ENCODE measurements at places on chromosomes 3 and 15.

GRCh38 chr3:16893618-16894200 is 9.0 kb downstream of the PLCL2 start:
- no peak for DNase-seq

DNA sequence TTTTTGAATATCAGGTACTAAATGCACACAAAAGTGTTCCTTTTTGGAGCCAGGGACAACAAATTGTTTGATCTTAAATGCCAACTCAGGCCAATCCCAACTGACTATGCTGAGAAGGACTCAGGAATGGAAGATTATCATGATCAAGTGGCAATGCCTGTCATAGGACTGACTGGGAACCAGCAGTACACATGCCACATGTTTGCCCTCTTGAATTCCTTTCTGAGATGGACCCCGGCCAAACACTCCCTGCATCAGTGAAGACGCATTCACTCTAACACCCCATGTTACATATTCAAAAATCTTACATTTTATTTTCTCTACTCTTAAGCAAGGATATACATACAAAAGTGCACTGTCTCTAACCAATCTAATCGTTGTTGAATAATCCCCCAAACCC is 36.1 kb downstream of the CLDN18 start:
- no peak for DNase-seq

- peak; percentile 68 for DNase-seq
Observed at GRCh38 chr15:62391641-62392262, 226.7 kb upstream of the C2CD4B start.

GRCh38 chr3:51983578-51984268 is 388 bp downstream of the ACY1 start:
- DNase-seq = no peak

GRCh38 chr3:144033240-144033589 is 61.6 kb downstream of the DIPK2A start:
- DNase-seq = no peak

GRCh38 chr15:50183112-50183794 is 1.3 kb downstream of the SLC27A2 start:
- no peak for DNase-seq

- peak; percentile 50 for DNase-seq
Observed at GRCh38 chr3:176395240-176395639, 802.0 kb downstream of the TBL1XR1 start.

DNA sequence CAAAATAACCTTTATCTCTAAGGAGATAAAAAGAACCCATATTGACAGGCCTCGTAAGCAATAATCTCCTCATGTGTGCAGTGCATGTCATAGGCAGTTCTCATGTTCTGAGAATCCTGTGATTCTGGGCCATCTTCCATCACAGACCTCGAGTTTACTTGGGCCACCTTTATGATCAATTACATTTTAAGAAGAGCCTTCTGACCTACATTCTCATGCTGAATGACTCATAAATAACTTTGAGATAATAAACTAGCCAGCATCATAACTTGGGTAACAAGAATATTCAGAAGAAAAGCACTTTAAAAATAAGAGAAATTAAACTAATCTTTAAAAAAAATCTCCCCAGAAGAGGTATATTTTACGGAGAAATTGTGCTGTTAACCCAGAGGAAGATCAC is 310.7 kb upstream of the ZNF717 start:
- DNase-seq = no peak

- no peak for DNase-seq
Observed at GRCh38 chr3:36814066-36814717, 49.8 kb upstream of the DCLK3 start.

- DNase-seq = no peak
Observed at GRCh38 chr3:25785826-25786225, 2.6 kb upstream of the NGLY1 start.

- DNase-seq = no peak
Observed at GRCh38 chr3:193929921-193930646, 205.9 kb upstream of the HES1 start.

- DNase-seq = peak; percentile 93
Observed at GRCh38 chr15:45637552-45638033, 2.8 kb downstream of the SQOR start.

- DNase-seq = no peak
Observed at GRCh38 chr3:94935738-94936580, 873.1 kb downstream of the NSUN3 start.

DNA sequence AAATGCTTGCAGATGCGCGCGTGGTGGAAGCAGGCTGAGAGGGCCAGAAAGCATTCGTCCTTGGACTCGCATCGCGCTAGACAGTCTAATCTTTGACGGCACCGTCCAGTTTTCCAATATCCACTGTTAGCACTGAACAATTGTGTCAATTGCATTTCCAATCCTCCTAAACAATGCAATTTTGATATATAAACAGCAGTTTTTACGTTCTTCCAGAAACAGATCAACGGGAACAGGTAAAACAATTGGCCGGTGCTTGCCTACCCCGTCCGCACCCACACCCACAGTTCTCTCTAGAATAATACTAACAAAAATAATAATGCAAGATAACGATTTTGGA is 17.2 kb downstream of the CPN2 start:
- no peak for DNase-seq

- DNase-seq = peak; percentile 21
Observed at GRCh38 chr3:49238274-49239127, 38.5 kb downstream of the C3orf62 start.

DNA sequence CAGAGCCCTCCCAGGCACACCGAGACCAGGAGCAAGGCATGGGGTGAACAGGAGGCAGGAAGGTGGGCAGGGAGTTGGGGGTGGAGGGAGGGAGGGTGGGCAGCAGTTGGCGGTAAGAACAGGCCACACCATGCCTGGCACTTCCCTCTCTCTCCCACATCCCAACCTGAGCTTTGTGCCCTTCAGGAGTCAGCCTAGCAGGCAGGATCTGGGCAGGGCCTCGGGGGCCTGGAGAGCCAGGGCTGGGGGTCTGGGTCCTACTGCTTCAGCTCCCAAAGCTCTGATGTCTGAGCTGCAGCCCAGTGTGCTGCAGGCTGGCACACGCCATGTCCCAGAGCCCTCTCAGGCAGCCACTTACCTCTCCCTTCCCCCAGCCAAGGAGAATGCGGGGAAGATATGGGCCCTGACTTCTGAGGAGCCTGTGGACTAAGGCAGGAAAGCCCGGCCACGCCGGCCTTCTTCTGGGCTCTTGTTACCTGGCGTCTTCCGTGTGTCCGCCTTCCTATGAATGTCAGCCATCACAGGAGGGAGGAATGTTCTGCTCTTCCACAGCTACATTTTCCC is 2.9 kb upstream of the MYL3 start:
- DNase-seq = no peak

DNA sequence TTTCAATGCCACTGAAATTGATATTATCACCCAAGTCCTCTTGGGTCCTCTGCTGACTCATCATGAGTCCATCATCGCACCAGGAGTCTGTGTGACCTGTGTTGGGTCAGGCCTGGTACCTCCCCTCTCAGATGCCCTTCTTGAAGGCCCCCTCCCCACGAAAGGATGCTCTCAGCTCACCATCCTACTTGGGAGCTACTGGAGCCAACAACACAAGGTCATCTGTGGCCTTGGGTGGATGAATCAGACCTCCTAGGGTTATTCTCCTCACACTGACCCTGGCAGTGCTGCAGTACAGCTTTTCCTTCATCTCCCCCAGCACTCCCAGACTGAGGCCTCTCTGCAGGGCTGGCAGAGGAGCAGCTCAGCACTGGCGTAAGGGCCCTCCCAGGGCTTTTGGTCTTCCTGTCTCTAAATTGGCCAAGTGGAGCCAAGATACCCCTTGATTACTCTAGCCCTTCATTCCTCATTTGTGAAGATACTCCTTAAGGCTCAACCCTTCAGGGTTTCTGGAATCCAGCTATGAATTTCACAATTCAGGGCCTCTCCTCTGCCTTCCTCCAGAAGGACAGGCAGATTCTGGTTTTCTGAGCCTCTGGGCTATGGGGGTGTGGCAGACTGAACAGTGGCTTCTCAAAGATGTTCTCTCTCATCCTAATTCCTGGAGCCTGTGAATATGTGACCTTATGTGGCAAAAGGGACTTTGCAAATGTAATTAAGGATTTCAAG is 80.7 kb upstream of the GSK3B start:
- DNase-seq = peak; percentile 41

- no peak for DNase-seq
Observed at GRCh38 chr3:71122641-71123040, 460.9 kb downstream of the FOXP1 start.

DNA sequence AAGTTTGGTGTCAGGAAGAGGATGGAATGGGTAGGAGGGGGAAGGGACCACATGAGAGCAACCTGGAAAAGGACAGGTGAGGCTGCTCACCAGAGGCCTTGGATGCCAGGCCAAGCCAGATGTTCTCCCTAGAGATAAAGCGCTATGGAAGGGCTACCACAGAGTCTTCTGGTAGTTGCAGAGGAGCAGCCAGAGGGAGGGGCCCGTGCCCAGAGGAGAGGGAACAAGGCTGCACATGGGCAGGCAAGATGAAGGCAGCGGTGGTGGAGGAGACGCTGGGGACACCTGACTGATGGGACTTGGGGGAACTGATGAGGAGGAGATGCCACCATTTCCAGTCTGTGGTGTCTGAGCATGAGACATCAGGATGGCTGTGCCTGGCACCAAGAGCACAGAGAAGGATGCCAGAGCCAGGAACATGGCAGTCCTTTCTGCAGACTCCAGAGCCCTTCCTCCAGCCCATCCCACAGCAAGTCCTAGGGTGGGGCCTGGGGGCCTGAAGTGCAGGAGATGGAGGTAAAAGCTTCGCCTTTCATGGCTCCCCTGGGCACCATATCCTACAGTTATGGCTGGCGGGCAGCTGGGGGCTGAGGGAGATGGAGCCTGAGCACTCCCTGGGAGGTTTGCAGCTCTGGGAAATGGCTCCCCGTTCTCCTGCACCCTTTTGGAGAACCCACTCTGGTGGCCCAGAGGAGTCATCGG is 103.0 kb downstream of the ETFA start:
- DNase-seq = no peak

GRCh38 chr3:23496165-23496564 is 293.0 kb downstream of the UBE2E2 start:
- no peak for DNase-seq

DNA sequence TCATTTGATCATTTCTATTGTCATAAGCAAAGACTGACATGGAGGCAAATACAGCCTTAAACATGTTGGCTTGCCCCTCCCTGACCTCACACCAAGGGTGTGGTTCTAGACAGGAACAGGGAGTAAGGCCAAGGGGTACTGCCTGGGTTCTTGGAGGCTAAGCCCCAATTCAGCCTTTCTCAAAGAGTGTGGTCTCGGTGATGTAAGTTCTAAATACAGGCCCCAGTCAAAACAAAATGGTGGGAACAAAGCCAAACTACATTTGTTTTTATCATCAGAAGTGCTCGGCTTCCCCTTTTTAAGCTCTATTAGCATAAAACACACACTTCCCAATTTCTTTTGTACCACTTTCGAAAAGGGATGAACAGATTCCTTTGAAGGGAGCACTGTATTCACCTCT is 129.5 kb downstream of the ATP8B4 start:
- DNase-seq = no peak

GRCh38 chr3:141528800-141529199 is 42.0 kb downstream of the RASA2 start:
- DNase-seq = no peak

DNA sequence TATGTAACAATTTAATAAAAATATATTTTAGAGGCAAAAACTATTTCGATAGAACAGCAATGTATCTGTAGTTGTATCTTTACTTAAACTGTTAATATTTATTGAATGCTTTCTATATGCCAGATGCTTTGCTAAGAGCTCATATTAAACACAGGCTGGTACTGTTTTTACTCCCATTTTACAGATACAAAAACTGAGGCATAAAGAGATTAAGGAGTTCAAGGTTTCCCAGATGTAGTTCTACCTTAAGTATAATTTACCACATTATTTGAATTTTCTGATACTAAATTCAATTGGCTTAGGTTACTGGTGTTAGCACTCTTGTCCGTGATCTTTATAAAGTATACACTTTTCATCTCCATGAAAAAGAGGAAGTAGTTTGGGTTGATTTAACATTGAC is 149.8 kb downstream of the ROBO2 start:
- DNase-seq = no peak

- peak; percentile 79 for DNase-seq
Observed at GRCh38 chr3:64345371-64345770, 120.1 kb upstream of the PRICKLE2 start.

DNA sequence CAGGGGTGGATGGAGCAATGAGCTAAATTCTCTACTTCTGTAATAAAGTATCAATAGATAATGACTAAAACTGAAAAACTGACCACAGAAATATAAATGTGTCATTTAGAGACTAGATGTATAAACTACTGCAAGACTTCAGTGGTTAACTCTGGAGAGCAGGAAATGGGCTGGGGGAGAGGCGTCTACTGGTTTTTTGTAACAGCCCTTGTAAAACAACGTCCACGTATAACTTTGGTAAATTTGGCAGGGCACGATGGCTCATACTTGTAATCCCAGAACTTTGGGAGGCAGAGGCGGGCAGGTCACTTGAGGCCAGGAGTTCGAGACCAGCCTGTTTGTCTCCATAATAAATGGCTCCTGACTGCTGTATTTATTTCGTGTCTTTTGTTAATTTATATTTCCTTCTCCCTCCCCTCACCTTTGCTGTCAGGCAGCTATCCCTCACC is 12.5 kb downstream of the RAB27A start:
- DNase-seq = no peak

- DNase-seq = no peak
Observed at GRCh38 chr15:77866186-77866585, 211.3 kb downstream of the TBC1D2B start.

DNA sequence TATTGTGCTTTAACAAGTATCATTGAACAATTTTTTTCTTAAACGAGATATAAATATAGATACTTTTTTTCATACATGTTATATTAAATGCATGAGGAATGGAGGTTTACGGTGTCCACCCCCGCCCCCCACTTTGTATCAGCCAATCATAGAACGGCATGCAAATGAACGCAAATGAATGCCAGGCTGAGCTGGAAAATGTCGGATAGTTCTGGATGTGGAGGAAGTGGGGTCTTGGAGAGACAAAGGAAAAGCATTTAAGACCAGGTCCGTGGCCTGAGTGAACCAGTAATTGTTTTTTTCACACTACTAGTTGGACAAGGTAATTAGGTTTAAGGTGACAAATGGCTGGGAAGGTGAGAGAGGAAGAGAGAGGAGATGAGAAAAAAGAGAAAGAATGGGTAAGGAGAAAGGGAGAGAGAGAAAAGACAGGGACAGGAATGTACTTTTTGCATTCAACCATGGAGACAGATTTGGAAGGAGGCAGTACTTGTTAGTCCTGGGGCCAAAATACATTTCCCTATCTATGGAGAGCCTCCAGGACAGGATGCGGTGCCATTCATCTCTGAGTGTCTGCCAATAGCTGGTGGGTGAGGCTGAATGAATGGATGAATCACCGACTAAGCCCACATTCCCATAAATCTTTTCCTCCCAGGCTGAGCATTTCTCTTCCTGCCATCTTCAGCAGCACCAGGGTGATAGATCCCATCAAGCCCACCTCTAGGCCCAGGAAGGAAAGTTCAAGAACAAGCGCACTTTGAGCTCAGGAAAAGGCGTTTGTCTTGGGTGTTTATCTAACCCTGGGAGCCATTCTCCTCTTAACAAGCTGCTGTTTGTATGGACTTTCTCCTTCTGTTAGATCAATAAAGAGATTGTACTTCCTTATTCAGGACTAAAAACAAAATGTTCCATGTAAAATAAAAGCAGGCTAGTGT is 1.4 kb upstream of the RAD18 start:
- peak; percentile 95 for DNase-seq

- DNase-seq = peak; percentile 76
Observed at GRCh38 chr3:120473389-120473788, 22.6 kb upstream of the FSTL1 start.

GRCh38 chr3:142777927-142778326 is 54.1 kb downstream of the TRPC1 start:
- DNase-seq = no peak

- DNase-seq = no peak
Observed at GRCh38 chr3:193716150-193716549, 123.1 kb downstream of the OPA1 start.

- DNase-seq = no peak
Observed at GRCh38 chr15:54046093-54046492, 67.9 kb downstream of the UNC13C start.

All from EH (cell line).